Activated CD4-positive, CD25-positive, alpha-beta regulatory T cell treated with anti-CD3 and anti-CD28 coated beads, Interleukin-2, amount 50 U/mL, for 24 hours (primary cell): ENCODE measurements at places on chromosomes 6 and 20.

DNA sequence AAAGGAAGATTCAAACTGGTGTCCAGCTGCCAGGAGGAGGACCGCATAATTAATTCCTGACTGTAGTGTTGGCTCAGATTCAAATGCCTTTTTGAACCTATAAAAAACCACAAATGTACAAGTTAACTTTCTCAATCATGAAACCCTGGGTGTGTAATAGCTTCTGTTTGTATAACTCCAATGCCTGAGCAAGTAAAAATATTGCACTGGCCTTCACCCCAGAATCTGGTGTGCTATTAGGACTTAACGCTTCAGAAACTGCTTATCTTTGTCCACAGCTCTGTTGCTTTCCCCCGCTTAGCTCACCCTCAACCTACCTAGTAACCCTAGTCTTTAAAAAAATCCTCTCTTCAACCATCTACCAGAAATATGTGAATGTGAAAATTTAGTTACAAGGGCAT, 119.1 kb upstream of the MAP7 start:
- no peak for ATAC-seq

GRCh38 chr6:166145751-166146150, 21.9 kb downstream of the TBXT start:
- no peak for ATAC-seq

DNA sequence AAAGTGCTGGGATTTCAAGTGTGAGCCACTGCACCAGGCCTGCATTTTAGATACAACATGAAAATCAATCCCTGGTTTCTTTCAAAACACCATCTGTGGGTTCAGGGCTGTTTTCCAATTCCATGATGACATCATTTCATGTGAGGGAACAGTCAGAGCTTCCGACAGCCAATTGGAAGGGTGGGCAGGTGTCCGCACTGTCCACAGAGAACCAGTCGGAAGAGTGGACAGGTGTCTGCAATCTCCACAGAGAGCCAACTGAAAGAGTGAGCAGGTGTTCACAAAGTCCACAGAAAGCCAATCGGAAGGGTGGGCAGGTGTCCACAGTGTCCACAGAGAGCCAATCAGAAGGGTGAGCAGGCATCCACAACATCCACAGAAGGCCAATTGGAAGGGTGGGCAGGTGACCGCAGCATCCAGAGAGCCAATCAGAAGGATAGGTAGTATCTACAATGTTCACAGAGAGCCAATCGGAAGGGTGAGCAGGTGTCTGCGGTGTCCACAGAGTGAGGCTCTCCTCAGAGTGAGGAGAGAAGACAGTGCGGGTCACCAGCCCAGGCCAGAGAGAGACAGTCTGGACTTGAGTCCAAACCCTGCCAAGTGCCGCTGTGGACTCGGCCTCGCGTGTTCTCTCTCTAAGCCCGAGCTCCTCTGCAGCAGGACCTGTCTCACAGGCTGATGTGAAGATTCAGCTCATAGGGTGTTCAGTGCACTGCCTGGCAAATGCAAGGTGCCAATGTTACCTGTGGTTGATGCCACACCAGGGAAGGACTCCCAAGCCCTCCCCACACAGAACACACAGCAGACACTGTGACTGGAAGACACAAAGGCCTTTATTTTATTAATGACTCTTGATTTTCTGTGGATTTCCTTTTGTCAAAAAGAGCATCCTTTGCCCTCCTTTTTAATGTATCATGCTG, 57.3 kb downstream of the DLL1 start:
- ATAC-seq, result no peak

DNA sequence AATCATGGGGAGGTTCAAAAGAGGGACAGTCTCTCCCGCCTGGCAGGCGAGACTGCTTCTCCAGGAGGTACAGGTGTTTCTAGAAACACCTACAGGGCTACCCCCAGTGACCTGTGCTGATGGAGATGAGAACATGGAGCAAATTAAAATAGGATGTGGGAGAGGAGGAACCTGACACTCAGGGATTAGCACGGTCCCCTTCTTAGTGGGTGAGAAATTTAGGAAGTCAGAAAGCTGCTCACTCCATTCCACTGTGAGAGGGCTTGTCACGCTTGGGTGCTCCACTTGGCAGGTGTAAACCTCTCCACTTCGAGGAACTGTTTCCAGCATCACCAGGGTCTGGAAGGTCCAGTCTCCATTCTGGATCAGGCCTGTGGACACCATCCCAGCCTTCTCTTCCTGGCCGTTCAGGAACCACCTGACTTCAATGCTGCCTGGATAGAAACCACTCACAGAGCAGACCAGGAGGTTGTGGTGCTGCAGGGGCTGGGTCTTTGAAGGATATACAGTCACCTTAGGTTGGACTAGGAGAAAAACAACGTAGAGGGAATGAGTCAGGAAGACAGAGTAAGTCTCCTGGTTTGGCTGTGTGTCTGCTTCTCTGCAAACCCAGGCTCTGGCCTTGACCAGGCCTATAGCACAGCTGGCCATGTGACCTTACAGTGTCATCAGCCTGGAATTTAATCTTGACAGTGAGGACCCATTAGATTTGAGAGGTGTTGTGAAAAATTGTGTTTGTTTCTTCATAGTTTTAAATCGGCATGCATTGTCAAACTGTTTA, 8.1 kb downstream of the HLA-DRB1 start:
- no peak for ATAC-seq

DNA sequence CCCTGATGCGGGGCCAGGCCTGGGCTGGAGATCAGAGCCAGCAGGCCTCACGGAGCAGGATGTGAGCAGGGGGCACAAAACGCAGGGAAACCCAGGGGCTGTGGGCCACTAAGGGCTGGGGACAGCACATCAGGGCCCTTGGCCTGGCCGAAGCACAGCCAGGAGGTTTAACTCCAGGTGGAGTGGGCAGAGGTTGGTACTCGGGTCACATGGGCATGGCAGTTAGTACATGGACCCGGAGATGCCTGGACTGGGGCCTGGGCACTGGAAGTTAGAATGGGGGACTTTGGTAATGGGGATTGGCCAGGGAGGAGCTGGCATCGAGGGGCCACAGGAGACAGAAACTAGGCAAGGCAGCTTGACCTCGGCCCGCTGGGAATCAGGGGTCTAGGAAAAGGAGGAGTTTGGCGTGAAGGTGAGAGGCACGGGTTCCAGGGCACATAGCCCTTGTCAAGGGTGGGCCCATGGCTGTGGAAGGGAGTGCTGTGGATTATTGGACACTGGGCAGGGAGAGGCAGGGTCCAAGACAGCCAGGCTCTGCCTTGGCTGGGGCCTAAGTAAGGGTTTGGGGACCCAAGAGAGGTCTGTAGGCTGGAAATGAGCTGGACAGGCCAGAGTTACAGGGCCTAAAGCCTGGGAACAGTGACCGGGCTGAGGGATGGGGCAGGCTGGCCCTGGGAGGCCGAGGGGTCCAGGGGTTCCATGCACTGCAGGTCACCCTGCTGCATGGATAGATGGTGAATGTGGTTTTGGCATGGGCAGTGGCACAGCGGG, 41.6 kb upstream of the CD93 start:
- ATAC-seq, result no peak

GRCh38 chr6:104483225-104483834, 376.4 kb downstream of the HACE1 start:
- ATAC-seq, result no peak

DNA sequence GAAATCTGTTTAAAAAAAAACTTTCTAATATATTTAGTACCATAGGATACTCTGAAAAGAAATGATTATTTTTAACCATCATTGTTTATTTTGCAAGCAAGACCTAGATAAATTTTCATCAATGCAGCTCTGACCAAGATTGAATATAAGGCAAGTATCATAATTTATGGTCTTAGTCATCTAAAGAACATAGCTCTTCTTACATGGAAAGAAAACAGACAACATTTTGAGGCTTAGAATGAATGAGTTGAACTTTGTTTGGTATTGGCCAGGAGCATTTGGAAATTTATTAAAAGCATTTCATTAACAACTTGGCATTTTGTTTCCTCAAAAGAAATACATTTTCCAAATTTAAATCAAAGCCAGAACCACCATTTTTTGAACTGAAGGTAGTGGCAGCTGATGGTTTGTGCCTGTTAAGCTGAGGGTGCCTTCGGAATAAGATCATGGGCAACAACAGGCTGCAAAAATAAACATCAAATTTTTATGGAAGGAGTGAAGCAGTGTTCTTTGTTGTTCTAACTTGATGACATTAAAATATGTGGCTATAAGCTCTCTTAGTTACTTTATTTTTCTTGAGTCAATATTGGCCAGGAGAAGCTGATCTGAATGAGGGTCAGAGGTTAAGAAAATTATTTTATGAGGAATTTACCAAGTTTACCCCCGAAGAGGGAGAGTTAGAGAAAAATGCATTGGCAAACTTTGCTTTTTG, 6.7 kb upstream of the ATXN1 start:
- no peak for ATAC-seq

- ATAC-seq, result no peak
Observed at GRCh38 chr20:19712721-19713260, 45.3 kb upstream of the RIN2 start.

- ATAC-seq, result no peak
Observed at GRCh38 chr6:22152841-22153240, 144.0 kb downstream of the PRL start.

DNA sequence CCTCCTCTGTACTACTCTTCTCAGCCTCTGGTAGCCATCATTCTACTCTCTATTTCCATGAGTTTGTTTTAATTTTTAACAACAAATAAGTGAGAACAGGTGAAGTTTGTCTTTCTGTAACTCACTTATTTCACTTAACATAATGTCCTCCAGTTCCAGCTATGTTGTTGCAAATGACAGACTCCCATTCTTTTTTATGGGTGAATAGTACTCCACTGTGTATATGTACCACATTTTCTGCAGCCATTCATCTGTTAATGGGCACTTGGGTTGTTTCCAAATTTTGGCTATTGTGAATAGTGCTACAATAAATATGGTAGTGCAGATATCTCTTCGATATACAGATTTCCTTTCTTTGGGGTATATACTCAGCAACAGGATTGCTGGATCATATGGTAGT, 73.7 kb upstream of the TNFRSF21 start:
- no peak for ATAC-seq
